ENCODE measurements at places on chromosomes 3 and 15.

DNA sequence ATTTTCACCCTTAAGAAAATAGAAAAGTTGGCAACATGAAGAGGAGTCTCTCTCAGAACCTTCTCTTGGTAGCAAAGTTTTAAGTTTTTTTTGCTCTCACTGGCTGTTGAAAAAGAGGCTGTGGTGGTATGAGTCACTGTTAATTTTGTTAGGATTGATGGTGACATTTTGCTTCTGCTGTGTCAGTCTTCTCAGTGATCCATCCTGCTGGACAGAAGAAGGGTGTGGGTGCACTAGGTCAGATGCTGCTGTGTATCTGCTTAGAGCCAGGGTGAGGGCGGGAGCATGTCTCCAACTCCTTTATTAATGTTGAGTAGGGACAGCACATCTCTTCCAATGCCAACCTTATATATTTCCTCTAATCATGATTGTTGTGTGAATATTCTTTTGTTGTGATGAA lies 369.5 kb downstream of the FEZF2 start:
- DNase-seq: no peak

GRCh38 chr3:113070072-113070640 lies 79.4 kb downstream of the GTPBP8 start:
- DNase-seq: no peak

DNA sequence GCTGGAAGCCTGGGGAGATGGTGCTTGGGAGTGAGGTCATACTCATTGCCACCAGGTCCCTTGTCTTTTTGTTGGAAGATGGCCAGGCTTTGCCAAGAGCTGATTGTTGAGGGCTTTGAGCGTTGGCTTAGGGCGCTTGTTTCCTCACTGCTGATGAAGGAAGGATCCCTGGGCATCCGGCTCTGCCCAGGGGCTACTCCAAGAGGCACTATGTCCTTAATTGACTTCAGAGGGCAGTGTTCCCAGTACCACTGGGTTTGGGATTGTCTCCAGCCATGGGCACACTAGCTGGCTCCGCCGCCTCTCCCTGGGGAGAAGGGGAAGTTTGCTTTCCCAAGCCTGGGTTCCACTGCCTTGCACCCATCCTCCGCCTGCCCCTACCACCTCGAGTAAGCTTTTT lies 57.2 kb upstream of the RGMA start:
- no peak for DNase-seq

GRCh38 chr3:185900228-185900627 lies 37.6 kb downstream of the TRA2B start:
- no peak for DNase-seq

GRCh38 chr15:80689716-80690115 lies 5.4 kb upstream of the ABHD17C start:
- no peak for DNase-seq

DNA sequence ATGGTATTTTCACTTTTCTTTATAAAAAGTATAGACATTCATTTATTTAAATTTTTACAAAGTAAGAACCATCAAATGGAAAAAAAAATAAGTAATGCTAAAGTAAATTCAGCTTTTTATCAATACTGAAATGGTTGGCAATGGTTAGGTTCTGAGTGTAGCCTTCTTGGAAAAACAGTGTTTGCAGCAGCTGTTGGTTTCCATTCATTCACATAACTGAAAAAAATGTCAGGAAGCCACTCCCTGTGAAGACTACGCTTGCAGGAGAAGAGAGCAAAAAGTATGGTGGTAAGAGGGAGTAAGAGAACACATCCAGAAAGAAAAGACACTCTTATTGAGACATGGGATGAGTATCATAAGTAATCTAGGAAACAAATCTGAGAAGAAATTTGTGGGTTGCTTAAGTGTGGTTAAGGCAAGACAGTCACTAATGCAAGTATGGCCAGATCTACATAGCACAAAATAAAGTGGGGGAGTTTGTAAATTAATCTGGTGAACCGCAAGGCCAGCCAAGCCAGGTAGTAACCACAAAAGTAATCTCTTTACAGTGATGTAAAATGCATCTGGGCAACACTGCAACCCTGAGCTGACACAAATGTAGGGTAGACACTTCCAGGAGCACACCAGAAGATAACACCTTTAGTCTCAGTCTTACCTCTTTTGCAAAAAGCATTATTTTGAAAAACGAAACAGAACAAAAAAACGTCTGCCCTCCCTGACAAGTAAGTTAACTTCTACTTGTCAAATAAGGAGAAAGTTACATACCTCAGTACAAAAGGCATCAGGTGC lies 133.7 kb downstream of the IGSF11 start:
- no peak for DNase-seq

DNA sequence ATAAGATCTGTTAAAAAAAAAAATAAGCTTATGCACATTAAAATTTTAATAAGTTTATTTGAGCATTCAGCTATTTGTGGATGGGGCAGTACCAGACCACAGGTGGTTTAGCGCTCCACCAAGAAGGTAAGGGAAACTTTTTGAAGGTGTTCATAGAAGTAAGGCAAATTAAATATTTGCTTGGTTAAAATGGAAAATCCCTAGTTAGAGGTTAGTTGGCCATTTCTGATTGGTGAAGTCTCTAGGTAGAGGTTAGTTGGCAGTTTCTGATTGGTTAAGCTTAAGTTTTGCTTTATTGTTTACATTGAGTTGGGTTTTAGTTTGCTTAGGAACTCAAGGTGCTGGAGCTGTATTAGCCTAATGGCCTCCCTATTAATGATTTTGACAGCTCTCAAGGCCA lies 30.7 kb downstream of the SCN11A start:
- DNase-seq: no peak

DNA sequence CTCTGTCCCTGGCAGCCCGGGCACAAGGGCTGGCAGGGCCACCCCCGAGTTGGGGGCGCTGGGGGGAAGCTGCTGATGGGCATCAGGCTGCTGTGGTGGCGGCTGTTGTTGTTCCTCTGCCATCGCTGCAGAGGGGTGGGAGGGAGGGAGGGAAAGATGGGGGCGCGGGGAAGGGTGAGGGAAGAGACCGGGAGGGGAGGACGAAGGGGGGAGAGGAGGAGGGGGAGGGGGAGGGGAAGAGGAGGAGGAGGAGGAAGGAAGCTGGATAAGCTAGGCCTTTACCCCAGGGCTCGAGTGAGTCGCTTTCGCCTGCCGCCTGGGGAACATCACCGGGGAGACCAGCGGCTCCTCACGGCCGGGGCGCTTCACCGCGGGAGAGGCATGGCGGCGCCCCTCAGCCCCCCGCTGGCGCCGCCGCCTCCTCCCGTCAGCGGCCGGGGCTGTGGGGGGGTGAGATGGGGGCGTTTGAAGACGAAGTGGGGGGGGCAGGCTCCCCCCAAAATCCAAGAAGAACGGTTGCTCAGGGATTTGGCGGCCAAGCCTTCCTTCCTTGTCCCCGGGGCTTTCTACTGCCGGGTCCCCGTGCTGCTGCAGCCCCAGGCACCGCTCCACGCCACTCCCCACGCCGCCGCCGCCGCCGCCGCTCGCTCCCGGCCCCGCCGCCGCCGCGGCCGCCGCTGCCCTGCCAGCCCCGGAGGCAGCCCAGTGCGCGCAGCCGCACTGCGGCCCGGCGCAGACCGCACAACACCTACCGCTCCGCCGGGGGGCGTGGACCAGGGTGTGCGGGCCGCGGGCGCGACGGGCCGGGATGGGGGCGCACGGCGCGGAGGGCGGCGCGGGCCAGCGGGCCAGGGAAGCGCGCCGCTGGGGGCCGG lies at the start of gene RFX7:
RFX7 (minus strand) TSS at position 717 of the 875 bp plus-strand sequence; CDS start at position 123, 594 bp downstream.
- peak; percentile 33 for DNase-seq

DNA sequence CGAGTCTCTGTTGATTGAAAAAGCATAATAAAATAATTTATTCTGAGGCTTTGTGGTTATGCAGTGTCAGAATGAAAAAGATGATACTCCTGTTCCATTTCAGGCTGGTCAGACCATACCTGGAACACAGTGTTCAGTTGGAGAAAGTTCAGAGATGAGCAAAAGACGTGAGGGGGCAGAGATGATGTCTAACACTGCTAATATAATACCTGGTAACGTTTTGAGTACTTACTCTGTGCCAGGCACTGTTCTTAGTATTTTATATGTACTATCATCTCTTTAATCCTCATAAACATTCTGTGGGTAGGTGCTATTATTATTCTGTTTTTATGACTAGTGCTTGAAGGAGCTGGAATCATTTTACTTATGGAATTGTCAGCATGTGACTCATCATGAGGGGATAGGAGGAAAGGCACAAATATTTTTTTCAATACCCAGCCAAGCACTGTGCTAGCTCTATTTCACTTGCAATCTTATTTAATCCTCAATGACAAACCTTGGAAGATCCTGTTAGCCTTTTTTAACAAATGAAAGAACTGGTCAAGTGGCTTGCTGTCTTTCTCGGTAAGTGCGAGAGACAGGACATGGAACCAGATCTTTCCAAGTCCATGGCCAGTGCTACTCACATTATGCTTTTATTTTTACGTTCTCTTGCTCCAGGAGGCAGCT lies 31.8 kb downstream of the IQGAP1 start:
- DNase-seq: no peak

GRCh38 chr3:196821806-196822355 lies 45.8 kb upstream of the SENP5 start:
- DNase-seq: no peak

DNA sequence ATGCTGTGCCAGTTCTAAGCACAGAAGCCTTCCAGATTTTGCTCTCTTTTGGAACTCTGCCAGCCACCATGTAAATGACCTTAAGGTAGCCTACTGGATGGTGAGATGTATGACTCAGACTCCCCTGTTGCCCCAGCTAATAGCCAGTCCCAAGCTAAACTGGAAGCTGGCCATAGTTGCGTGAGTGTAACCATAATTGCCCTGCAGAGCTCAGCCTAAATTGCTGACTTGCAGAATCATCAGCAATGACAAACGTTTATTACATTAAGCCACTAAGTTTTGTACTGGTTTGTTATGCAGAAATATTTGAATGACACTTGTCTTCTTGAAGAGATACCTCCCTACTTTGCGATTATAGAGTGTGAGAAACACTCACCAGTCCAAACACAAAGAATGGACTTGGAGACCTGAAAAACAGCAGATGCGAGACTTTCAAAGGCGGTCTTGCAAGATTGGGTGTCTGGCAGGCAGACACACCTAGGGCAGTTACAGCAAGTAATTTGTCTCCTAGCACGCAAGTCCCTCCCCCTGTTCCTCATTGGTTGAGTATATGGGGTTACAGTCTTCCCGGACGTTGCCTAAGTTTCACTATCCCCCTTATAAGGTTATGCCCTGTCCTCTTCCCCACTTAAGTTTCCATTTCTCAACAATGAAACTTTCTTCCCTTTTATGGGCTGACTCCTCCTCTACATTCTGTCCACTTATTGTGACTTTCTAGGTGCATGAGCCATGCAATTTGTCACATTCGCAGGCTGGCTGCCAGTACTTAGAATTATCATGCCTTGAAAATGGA lies 83.6 kb upstream of the XCR1 start:
- no peak for DNase-seq

DNA sequence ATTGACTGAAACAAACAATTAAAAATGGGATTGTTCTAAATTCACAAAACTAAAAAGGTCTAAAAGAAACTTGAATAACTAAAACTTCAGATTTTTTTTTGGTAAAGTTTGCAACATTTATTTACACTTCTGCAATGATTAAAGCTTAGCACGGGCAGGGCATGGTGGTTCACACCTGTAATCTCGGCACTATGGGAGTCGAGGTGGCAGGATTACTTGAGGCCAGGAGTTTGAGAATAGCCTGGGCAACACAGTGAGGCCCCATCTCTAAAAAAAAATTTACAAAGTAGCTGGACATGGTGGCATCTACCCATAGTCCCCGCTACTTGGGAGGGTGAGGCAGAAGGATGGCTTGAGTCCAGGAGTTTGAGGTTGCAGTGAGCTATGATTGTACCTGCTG lies 31.6 kb downstream of the TLNRD1 start:
- no peak for DNase-seq

DNA sequence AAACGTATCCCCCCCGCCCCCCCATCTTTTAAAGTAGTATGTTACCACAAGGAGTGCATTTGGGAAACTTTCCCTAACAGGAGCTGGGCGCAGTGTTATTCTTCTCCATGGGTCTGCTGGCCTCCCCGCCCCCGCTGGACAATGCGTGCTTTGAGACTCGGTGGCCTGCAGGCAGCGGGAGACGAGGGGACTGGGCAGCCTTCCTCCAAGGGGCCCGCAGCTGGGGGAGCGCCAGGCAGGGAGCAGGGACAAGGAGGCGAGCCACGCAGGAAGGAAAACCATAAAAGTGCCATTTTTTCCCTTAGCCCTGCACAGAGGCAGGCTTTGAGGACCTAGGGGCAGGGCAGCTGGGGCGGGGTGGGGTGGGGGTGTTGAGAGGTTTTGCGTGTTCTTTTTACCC lies 14.1 kb downstream of the SOX2 start:
- DNase-seq: no peak

- DNase-seq: no peak
Observed at GRCh38 chr15:53251996-53252395, 461.9 kb upstream of the ONECUT1 start.

DNA sequence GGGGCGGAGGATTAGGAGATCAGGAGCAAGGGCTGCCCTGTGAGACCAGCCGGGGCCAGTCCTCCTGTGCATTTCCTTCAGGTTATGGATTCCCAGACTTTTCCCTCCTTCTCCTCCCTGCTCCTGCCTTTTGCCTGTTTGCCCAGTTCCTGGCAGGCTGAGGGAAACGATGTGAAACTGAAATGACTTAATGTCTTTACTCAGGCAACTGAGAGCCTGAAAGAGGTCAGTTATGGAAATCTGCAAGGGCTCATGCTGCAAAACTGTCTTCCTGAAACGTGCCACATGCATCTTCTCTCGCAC lies 57.2 kb downstream of the MESD start:
- DNase-seq: no peak

GRCh38 chr3:3578718-3579117 lies 220.5 kb upstream of the LRRN1 start:
- no peak for DNase-seq

GRCh38 chr15:53454843-53455721 lies 304.4 kb downstream of the WDR72 start:
- no peak for DNase-seq

DNA sequence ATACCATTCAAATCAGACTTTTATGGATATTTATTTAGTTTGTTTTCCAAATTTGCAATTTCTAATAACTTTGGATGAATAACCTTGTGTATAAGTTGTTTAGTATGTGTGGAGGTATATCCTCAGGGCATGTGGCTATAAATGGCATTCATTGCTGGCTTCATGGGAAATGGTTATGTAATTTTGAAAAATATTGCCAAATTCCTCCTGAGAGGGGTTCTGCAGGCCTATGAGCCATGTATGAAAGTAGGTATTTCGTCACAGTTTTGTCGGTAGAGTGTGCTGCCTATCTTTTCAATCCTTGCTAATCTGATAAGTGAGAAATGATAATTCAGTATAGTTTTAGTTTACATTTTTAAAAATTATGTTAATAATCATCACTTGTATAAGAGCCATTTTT lies 256.4 kb upstream of the ZNF385D start:
- DNase-seq: no peak

Data from NCI-H524 treated with DMSO at 0.1 percent for 48 hours (cell line).